ENCODE measurements at places on chromosomes 3 and 15. TPM values are rescaled to one million over a fixed set of nuclear protein-coding genes. Genes with fewer than 3 reads are reported as not detected.

DNA sequence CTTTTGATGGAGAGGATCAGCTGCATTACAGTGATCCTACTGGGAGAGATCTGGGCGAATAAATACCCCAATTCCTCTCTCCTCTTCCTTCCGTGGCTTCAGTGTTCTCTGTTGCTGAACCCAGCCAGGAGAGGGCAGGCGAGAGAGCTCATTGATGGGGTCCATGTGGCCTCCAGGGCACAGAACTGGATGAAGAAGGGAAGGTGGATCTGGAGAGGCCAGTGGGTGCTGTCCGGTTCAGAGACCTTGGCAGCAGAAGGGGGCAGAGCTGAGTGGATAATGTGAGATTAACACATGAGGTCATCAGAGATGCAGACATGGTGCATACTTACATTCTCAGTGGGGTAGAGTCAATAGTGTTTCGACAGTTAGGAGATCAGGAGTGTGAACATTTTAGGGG, 193.6 kb downstream of the CLSTN2 start:
- DNase-seq, result no peak
- H3K4me1 ChIP-seq, result no peaks in the 10 kb centered on the region
- H3K36me3 ChIP-seq, result no peaks in the 10 kb centered on the region
- H3K4me3 ChIP-seq, result no peak overlapping the region
- H3K27me3 ChIP-seq, result no peaks in the 10 kb centered on the region
- no peak overlapping the region for H3K27ac ChIP-seq

DNA sequence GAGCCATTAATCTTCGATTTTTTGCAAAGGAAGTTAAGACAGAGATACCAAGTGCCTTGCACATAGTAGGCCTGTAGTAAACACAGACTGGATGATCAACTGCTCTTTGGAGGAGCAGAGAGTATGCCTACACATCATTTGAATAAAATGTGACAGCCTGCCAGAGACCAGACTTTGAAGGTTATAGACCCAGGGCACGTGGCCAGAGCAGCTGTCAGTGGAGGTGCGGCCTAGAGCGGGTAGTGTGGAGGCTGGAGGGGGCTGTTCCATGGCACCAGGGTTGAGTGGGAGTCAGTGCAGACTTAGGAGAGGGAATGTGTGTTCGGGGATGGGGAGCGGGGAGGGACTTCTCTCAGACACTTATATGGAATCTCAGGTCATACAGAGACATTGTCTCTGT, 80.8 kb downstream of the SMAD3 start:
- no peak overlapping the region for H3K4me3 ChIP-seq
- H3K27ac ChIP-seq, result peak overlapping the region; percentile 86
- no peaks in the 10 kb centered on the region for H3K27me3 ChIP-seq
- peaks cover 98% of the 10 kb centered on the region for H3K4me1 ChIP-seq
- DNase-seq, result no peak

Gene SMAD6
- total RNA-seq, result 11.2 TPM

Gene TEX55
- total RNA-seq, result not detected

GRCh38 chr15:31245756-31246155, 80.9 kb upstream of the KLF13 start:
- no peaks in the 10 kb centered on the region for H3K36me3 ChIP-seq
- H3K4me1 ChIP-seq, result no peaks in the 10 kb centered on the region
- H3K4me3 ChIP-seq, result no peak overlapping the region
- no peak for DNase-seq
- no peak overlapping the region for H3K27ac ChIP-seq
- no peaks in the 10 kb centered on the region for H3K27me3 ChIP-seq

GRCh38 chr15:100686725-100687473, 84.5 kb downstream of the ASB7 start:
- H3K4me1 ChIP-seq, result peaks cover 16% of the 10 kb centered on the region
- DNase-seq, result peak; percentile 91
- H3K4me3 ChIP-seq, result no peak overlapping the region
- peaks cover 13% of the 10 kb centered on the region for H3K27me3 ChIP-seq
- no peaks in the 10 kb centered on the region for H3K36me3 ChIP-seq

DNA sequence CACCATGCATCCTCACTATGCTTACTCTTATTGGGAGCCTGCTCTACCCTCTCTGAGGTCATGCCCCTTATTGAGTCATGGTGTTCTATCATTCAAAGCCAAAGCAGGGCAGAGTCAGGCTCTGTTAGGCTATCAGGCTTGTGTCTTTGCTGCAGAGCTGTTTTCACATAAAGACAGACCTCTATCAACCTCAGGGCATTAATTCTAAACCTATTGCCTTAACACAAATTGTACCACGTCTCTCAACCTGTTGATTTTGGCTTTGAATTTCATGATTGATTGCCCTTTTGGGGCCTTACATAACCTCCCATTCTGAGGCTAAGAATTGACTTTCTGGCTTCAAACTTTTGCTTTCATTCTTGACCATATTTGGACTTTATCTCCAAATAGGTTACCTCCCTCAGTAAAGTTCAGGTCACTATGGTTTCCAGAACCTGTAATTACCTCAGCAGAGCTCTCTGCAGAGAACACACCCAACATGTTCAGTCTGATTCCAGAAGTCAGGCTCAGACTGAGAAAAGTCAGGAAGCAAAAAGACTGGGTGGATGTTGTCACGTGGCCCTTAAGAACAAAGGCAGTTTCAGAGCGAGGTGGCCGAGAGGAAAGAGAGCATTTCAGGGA, 221.4 kb upstream of the NANOGP8 start:
- H3K27ac ChIP-seq, result peak overlapping the region; percentile 53
- H3K4me1 ChIP-seq, result peaks cover 48% of the 10 kb centered on the region
- no peak overlapping the region for H3K4me3 ChIP-seq
- no peaks in the 10 kb centered on the region for H3K36me3 ChIP-seq

Gene ADAMTS9
- 56.7 TPM for total RNA-seq
